ENCODE measurements at places on chromosomes 2 and 18.

DNA sequence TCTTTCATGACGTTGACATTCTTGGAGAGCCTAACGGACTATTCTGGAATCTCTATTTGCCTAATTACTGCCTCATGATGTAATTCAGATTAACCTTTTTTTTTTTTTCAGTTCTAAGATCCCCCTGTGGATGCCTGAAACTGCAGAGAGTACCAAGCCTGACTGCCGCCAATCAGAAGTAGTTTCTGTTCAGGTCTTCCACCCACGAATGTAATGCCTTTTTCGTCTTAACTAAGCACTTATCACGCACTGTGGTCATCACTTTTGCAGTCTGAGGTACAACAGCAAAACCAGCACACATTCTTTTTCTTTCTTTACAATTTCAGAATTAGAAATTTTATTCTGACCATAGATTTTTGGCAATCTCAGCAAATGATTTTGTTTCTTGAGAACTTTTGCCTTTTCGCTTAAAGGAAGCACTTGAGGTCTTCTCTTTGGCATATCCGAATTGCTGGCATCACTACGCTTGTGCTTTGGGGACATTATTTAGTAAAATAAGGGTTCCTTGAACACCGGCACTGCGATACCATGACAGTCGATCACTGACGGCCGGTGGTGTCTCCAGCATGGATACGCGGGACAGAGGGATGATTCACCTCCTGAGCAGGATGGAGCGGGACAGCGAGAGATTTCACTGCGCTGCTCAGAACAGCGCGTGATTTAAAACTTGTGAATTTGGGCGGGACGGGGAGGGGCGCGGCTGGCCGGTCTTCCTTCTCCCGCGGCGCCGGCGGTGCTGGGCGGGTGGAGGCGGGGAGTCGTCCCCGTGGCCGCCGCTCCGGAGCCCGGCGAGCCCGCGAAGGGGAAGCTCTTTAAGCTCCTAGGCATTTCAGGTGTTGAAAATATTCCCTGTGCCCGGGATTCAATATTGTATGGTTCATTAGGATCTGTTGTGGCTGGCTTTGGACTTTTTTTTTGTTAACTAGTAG, 32.0 kb upstream of the GPR55 start:
- H3K27me3 ChIP-seq, result peaks cover 75% of the 10 kb centered on the region
- H3K4me1 ChIP-seq, result peaks cover 22% of the 10 kb centered on the region
- no peaks in the 10 kb centered on the region for H3K36me3 ChIP-seq
- DNase-seq, result peak; percentile 69
- peak overlapping the region; percentile 83 for H3K4me3 ChIP-seq
- H3K27ac ChIP-seq, result peak overlapping the region; percentile 77

GRCh38 chr2:61857224-61857623, 3.4 kb upstream of the FAM161A start:
- peaks cover 17% of the 10 kb centered on the region for H3K36me3 ChIP-seq
- H3K27ac ChIP-seq, result no peak overlapping the region
- DNase-seq, result no peak
- no peaks in the 10 kb centered on the region for H3K27me3 ChIP-seq
- peaks cover 16% of the 10 kb centered on the region for H3K4me1 ChIP-seq
- H3K4me3 ChIP-seq, result no peak overlapping the region

DNA sequence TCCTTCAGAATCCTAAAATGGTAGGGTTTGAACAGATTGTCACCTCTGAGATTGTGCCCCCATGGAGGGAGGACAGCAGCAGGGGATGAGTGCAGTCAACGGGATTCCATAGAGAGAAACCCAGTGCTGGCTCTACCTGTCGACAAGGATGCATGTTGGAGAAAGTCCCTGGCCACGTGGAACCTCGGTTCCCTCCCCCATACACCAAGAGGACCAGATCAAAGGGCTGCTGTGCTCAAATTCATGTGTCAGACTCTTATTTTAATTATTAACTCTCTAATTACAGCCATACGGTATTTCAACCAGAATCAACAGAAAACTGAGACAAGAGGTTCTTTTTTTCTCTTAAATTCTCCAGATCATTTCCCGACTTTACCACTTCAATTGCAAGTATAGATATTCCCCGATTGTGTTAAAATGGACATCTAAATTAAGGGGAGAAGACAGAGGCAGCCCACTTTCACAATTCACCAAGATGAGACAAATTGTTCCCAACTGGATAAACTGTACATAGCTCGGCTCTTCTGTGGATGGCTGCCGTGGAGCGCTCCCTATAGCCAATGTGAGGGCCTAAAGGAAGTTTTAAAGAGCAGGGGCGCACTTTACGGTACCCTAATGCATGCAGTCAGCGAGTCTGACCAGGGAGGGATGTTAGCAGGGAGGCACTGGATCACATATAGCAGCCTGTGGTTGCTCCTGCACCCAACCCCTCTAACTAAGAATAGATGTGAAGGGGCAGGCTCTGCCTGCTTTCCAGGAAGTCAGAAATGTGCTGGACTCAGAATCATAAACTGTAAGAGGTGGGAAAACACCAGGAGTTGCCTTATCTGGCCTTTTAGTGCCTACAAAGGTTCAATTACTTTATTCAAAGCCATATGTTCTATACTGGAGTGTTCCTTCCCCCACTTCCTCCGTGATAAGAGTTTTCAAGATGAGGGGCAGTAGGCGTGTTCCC, 123.1 kb downstream of the CACNB4 start:
- peaks cover 2% of the 10 kb centered on the region for H3K27me3 ChIP-seq
- no peak for DNase-seq
- no peak overlapping the region for H3K27ac ChIP-seq
- H3K36me3 ChIP-seq, result peaks cover 1% of the 10 kb centered on the region
- H3K4me3 ChIP-seq, result no peak overlapping the region
- peaks cover 6% of the 10 kb centered on the region for H3K4me1 ChIP-seq

GRCh38 chr2:182259629-182260150, 167.1 kb downstream of the PDE1A start:
- H3K27me3 ChIP-seq, result no peaks in the 10 kb centered on the region
- H3K27ac ChIP-seq, result no peak overlapping the region
- DNase-seq, result no peak
- H3K4me3 ChIP-seq, result no peak overlapping the region
- H3K36me3 ChIP-seq, result no peaks in the 10 kb centered on the region
- H3K4me1 ChIP-seq, result no peaks in the 10 kb centered on the region

GRCh38 chr2:143355870-143356269, 226.7 kb downstream of the ARHGAP15 start:
- H3K4me3 ChIP-seq, result no peak overlapping the region
- no peak overlapping the region for H3K27ac ChIP-seq
- no peak for DNase-seq
- H3K4me1 ChIP-seq, result no peaks in the 10 kb centered on the region
- H3K36me3 ChIP-seq, result peaks cover 5% of the 10 kb centered on the region

Measured in activated CD4-positive, alpha-beta T cell treated with anti-CD3 and anti-CD28 coated beads, Interleukin-2, amount 10 ng/mL, durations not matched to agents 24 days and 14 days (primary cell).